ENCODE measurements at places on chromosomes 7 and 10. TPM values are rescaled to one million over a fixed set of nuclear protein-coding genes. Genes with fewer than 3 reads are reported as not detected.

Gene GPR22
- 0.98 TPM for total RNA-seq

Gene NKX2-3
- total RNA-seq = not detected

DNA sequence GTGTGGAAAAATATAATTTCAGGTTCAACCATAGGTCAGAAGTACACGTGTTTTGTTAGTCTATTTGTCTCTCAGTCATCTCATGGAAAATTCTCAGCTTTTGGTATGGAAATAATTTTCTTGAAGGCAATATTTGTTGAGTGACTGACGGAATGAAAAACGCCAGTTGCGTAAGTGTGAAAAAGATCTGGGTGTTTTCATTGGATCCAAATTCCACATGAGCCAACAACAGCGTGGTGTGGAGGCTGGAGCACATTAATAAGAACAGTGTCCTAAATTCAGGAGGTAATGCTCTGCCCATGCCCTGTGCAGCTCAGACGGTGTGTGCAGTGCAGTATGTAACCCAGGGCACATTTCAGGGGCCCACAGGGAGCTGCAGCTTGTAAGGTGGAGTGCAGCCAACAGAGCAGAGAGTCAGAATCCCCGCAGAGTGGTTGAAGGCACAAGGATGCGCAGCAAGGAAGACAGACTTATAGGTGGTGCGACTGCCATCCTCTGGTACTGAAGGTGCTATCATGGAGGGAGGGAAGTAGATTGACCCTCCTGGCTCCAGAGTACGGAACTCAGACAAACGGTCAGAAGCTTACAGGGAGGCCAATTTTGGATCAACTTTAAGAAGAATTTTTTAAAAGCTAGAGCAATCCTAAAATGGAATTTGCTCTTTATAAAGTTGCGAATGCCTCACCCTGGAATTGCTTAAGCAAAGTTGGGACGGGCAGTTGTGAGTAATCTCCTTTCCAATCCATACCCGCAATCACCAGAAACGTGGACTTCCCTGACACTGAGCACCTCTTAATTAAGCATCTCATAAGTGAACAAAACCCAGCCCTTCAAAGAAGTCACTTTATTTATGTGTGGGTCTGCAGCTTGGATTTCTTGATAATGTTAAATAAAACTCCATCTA lies 38.0 kb downstream of the EGFR start:
- DNase-seq = no peak

GRCh38 chr7:68813551-68814080 lies 784.7 kb upstream of the AUTS2 start:
- DNase-seq = no peak

DNA sequence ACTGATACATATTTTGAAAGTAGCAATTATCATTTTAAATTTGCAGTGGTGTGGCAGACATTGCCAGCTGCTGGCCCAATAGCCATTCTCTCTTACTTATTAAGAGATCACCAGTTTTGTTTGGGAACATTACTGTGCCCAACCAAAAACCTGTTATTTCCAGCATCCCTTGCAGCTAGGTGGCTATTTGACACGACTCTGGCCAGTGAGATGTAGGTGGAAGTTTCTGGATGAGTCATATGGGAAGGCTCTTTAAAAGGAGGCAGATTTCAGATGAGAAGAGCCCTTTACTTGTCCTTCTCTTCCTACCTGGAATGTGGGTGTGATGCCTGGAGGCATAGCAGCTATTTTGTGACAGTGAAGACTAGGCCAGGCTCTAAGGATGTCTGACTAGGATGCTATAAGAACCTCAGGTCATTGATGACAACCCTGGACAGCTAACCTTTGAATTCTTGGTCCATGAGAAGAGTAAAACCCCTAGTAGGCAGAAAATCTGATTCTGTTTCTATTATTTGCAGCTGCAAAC lies 77.9 kb downstream of the CARD11 start:
- no peak for DNase-seq

DNA sequence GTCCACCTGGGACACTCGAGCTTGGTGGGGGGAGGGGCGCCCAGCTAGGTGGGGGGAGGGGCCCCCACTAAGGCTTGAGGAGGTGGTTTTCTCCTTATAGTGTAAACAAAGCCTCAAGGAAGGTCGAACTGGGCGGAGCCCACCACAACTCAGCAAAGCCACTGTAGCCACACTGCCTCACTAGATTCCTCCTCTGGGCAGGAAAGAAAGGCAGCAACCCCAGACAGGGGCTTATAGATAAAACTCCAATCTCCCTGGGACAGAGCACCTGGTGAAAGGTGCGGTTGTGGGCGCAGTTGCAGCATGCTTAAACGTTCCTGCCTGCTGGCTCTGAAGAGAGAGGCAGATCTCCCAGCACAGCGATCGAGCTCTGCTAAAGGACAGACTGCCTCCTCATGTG lies 133.1 kb downstream of the SNX13 start:
- no peak for DNase-seq

- no peak for DNase-seq
These were observed 146.9 kb upstream of the ZMIZ1 start for GRCh38 chr10:78921895-78922294.

Data from vagina (tissue), 2 donors.